Caudate nucleus (tissue), 63 donors: ENCODE measurements at places on chromosomes 5 and 9.

DNA sequence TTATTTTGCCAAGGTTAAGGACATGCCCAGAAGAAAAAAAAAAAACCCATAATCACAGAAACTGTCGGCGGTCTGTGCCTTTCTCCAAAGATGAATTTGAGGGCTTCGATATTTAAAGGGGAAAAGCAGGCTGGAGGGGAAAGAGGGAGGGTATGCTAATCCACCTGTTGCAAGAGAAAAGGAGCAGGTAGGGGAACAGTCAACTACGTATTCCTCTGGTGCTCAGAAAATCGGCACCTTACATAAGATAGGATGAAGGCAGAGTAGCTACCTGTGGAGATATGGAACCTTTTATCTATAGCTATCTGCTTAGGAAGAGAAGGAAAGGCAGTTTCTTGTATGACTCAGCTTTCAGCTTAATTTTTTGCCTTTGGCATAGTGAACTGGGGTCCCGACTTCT, 77.7 kb downstream of the PTCD2 start:
- DNase-seq: no peak

- no peak for DNase-seq
These were observed 312.1 kb downstream of the TMEM232 start for GRCh38 chr5:110414360-110414759.

DNA sequence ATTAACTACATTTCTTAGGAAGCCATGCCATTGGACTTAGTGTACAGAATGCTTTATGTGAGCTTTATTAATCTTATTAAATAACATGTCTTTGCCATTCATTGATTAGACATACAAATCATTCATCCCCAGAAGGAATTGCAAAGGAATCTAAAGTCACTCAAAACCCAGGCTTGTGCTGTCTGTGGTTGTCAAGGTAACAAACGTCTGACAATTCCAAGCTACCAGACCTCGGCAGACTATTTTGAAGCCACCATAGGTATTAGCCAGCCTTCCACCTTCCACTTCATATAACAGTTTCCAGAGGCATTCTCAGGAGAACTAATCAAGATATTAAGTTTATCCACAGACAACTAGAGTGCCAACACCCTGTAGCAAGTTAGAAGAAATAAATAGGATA, 135.2 kb upstream of the TUSC1 start:
- no peak for DNase-seq

GRCh38 chr5:125298258-125298657, 551.8 kb upstream of the ZNF608 start:
- DNase-seq: no peak

GRCh38 chr5:146630472-146630871, 114.5 kb upstream of the GPR151 start:
- no peak for DNase-seq

- no peak for DNase-seq
These were observed 4.6 kb downstream of the NRG2 start for GRCh38 chr5:140038373-140038957.

- no peak for DNase-seq
These were observed 244.2 kb upstream of the PIK3R1 start for GRCh38 chr5:67971223-67971830.

DNA sequence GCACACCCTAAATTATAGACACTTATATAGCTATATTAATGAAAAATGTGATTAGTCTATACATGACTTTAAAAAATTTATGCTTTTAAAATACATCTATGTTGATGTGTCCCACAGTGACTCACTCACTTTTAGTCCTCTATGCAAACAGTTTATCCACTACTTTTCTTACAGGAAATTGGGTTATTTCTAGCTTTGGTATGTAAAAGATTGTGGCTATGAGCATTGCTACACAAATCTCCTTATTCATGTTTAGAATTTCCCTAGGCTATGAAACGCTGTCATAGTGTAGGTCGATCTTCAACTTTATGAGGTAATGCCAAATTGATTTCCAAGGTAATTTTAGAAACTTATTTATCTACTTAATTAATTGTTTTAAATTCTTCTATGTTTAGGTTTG, 687.4 kb downstream of the PRR16 start:
- no peak for DNase-seq
